Urothelium cell line (cell line): ENCODE measurements at places on chromosomes 12 and 14.
A peak's percentile ranks its signal among the peaks of the same experiment; 100 is the strongest.

GRCh38 chr12:90841336-90841735, 113.6 kb downstream of the CCER1 start:
- no peak for DNase-seq

DNA sequence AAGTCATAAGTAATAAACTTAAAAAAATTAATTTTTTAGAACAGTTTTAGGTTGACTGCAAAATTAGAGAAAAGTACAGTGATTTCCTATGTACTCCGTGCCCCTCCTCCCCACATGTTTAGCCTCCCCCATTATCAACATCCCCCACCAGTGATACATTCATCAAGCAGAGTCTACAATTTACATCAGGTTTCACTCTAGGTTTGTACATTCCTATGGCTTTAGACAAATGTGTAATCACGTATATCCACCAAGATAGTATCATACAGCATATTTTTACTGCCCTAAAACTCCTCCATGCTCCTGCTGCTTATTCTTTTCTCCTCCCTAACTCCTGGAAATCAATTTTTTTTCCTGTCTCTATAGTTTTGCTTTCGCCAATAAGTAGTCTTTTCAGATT, 438.7 kb downstream of the LRFN5 start:
- DNase-seq: no peak

- DNase-seq: no peak
These were observed 61.1 kb upstream of the GALNT9 start for GRCh38 chr12:132390287-132391076.

DNA sequence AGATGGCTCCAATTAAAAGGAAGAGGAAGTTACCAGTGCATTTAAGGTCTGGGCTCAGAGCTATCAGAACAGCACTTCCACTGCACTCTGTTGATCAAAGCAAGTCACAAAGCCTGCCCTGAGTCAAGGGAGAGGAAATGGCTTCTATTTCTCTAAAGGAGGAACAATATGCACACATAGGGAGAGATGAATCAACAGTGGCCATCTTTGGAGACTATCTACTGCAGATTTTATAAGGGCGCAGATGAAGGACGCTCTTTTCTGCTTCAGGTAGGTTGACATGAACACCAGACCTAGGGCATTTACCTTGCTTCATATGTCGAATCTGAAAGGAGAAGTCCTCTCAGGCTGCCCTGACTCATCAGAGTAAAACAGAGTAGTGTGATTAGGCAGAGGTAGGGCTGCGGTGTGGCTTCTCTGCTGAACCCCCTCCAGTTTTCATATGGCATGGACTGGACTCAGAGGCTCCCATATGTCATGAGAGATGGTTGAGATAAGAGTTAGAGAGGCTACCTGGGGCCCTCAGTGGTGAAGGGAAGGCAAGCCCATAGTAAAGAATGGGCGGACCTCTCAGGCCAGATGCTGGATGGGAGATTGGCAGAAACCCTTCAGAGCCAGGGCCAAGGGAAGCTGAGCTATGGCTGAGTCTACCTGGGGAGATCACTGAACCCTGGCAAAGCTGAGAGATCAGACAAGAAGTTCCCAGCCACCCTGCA, 84.4 kb downstream of the ARF6 start:
- no peak for DNase-seq

- DNase-seq: peak; percentile 35
These were observed 73.5 kb upstream of the SAV1 start for GRCh38 chr14:50741567-50741966.

DNA sequence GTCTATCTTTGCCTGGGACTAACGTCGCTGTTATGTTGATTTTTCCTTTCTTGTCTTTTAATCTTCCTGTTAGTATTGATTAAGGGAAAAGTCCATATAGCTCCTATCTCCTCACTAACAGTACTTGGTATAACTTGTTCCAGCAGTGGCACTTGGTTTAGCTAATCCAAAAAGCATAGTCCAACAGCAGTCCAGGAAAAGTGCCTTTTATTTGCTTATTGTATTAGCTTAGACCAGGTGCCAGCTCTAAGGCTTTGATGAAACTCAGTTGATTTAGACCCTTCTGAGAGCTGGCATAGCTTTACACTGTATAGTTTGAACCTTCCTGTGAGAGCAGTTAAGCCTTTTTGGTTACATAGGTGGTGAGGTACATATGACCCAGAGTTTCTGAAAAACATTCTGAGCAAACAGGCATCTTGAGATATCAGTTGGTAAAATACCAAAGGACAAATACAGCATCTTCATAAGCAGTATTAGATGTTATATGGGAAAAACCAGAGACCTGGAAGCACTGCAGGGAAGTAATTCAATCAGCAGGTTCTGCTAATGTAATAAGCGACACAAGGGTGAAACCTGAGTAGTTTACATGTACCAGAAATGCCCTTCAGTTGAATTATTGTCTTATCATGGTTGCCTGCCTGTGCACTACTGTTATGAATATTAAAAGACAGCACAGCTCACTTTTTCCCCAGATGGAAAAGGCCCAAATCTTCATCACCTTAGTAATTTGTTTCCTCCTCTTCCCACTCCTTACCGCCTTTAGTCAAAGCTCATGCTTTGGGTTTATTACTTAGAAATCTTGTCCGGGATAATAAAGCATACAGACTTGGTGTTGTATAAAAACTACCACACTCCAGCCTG, 13.0 kb downstream of the PELI2 start:
- DNase-seq: no peak

GRCh38 chr12:46855760-46856159, 30.0 kb upstream of the SLC38A4 start:
- DNase-seq: no peak

GRCh38 chr12:64171715-64172114, 50.4 kb downstream of the KICS2 start:
- peak; percentile 56 for DNase-seq

DNA sequence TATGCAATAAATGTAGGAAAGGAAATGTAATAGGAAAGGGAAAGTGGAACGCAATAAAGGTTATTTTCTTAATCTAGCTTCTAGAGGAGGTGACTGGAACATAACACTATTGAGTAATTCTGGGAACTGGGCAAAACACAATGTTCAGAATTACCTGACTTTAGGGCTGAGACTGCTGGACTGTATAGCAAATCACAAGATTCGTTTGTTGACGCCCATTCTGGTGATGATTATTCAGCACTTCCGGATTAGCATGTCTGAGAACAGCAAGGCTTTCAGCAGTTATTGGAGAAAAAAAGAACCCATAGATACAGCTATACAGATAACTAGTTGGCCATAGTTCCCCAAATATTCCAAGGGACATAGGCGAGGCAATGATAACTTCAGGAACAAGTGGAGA, 2.3 kb upstream of the KLRD1 start:
- no peak for DNase-seq

DNA sequence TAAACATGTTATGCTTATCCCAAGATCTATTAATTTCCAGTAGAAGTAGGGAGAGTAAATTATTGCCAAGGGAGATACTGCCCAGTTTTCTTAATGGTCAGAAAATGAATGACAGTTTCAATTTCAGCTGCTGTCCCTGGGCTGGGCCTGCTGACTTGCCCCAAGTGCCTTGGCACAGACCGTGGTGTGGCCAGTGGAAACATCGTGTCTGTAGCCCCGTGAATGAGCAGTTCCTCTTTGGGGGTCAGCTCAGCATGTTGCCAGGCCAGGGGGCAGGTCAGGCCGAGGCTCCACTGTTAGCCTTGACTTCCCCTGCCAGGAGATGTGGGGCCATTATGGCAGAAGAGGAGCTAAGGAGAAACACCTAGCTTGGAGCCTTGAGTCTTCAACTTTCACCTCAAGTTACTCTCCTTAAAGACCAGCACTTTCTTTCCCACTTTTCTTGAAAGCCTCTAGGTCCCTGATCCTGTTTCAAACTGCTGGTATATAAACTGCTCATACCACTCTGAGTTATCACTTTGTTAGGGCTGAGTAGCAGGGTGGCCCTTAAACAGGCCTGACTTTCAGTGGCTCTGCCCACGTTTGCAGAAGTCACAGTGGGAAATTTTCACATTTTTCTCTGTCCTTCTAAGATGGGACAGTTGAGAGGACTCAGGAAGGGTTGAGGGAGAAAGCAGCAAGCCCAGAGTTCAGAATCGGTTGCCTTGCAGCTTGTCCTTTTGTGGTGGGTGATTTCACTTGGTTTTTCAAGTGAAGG, 73.2 kb downstream of the SUSD6 start:
- no peak for DNase-seq

GRCh38 chr12:75048767-75049166, 160.9 kb downstream of the KCNC2 start:
- DNase-seq: no peak
